ENCODE measurements at places on chromosomes 1 and 21.

GRCh38 chr1:200028586-200029034 lies 1.1 kb downstream of the NR5A2 start:
- no peak for DNase-seq

- no peak for DNase-seq
These were observed 37.7 kb upstream of the ASPM start for GRCh38 chr1:197184190-197184589.

GRCh38 chr1:107047602-107048001 lies 8.9 kb upstream of the PRMT6 start:
- DNase-seq, result no peak

GRCh38 chr21:42245331-42246193 lies 26.6 kb downstream of the ABCG1 start:
- DNase-seq, result no peak

- peak; percentile 3 for DNase-seq
These were observed 831 bp downstream of the CSRP1 start for GRCh38 chr1:201506092-201506491.

DNA sequence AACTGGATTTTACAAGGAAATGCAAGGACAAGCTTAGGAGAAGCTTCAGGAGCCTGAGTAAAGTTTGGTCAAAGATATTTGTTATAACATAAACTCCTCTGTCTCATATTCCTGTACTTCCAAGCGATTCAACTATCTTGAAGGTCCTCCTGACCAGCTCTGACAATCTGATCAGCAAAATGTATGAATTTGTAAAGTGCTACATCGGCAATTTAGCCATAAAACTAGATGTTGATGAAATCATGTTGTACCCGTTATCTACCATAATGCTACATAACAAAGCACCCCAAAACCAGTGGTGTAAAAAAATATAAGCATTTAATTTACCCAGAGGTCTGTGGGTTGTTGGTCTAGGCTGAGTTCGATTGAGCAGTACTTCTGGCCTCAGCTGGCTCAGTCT lies 19.5 kb upstream of the KRTAP11-1 start:
- DNase-seq, result no peak

DNA sequence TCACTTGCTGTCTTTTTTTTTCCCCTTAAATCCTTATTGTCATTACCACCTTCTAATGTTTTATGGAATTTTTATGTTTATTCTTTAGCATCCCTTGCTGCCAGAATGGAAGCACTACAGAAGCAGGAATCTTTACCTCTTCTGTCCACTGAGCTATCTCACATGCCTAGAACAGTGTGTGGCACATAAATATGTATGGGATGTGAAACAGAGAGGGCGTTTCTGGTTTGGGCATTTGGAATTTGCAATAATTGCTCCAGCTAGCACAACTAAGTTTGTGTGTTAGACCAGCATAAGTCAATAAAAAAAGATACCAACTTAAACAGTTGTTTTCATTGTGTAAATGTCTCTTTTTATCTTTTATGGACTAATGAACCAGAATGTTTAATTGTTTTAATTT lies 330.8 kb downstream of the DISC1 start:
- DNase-seq, result no peak

DNA sequence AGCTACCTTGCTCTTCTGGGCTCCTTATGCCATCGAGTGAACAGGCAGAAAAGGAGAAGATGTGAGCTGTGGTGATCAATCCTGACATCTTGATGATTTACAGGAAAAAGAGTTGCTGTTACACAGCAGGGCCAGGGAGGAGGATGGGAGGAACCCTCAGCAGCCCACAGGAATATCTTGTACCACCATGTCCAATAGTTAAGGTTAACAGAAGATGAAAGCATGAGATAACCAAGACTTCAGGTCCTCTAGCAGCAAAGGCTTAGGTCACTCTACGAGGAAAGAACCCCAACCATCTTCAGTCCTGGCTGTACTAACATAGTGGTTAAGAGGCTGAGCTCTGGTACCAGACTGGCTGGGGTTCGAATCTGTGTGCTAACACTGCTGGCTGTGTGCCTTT lies 12.1 kb upstream of the SELENBP1 start:
- DNase-seq, result no peak

GRCh38 chr1:165424454-165425216 lies 20.3 kb downstream of the RXRG start:
- DNase-seq, result no peak

DNA sequence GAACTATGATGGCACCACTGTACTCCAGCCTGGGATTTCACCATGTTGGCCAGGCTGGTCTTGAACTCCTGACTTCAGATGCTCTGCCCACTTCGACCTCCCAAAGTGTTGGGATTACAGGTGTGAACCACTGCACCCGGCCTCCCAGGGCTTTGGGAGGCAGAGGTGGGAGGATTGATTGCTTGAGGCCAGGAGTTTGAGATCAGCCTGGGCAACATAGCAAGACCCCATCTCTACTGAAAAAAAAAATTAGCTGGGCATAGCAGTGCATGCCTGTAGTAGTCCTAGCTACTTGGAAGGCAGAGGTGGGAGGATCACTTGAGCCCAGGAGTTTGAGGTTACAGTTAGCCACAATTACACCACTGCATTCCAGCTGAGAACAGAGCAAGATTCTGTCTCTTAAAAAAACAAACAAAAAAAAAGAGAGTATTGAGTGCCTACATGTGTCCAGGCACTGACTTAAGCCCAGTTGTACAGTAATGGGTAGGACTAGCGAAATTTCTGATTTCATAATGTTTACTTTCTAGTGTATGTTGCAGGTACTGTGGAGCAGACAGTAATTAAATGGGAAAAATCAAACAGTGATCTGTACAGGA lies 4.2 kb downstream of the MANEAL start:
- no peak for DNase-seq

DNA sequence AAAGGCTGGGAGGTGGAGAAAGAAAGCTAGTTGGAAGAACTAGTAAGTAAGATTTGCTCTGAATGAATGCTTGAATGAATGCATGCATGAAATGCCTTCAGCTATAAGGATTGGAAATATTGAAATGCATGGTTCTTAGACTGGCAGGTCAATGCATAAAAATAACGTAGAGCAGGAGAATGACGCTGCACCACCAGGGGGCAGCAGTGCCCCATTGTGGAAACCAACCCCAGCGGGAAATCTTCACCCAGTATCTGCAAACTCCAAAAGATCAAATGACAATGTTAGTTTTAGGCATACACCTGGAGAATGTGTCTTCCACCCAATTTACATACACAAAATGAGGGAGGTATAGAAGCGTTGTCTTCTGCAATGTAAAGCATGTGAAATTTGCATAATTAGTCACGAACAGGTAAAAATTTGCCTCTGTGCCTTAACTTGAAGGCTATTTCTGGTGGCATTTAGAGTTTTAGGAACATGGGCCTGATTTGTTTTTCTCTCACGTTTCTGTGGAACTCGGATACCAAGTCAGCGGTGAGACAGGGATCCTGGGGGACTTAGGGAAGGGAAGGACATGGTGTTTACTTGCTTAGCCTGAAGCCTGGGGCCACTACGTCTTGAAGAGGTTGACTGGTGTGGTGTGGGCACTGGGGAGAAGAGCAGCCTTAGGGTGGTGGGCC lies 78.6 kb downstream of the HHAT start:
- DNase-seq, result peak; percentile 49

DNA sequence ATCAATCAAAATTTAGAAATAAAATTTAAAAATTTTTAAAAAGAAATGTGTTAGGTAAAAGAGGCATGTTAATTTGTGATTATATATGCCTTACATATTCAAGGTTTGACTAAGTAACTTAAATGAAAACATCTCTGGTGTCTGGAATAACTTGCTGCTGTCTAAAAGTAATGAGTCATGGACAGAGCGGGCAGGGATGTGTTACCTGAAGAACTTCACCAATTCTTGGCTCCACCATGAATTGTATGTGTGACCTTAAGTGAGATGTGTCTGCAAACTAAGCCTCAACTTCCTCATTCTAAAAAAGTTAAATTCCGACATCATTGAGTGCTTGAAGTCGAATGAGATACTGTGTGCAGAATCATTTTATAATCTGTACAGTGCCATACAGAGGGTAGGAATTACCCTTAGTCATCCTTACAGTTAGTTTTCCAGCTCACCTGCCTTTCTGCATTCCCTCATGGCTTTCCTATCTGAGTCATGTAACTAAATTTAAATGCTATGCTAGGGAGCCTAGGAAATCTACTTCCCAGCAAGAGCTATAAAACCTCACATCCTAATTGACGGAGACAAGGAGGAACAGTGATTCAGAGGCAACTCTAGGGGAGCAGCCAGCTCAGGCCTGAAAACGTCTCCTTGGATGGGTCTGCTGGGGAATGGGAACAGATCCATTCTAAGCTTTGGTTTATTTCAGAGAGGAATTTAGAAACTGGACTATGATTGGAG lies 100.7 kb upstream of the TSPAN2 start:
- DNase-seq, result no peak

Measured in SHP77 treated with DMSO at 0.1 percent for 48 hours (cell line).